ENCODE measurements at places on chromosomes 1 and 21.

- no peak for DNase-seq
Observed at GRCh38 chr1:240524356-240525069, 87.4 kb downstream of the GREM2 start.

DNA sequence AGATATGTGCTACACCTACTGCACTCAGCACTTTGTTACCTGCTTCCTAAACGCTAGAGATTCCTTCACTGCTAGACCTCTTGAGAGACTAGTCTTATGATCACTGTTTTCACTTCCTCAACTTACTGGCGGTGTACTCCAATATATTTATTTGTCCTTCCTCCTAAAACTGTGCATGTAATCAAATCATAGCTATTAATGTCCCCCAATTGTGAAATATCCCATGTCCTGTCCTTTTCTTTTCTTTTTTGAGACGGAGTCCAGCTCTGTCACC is 3.4 kb downstream of the SOAT1 start:
- DNase-seq, result no peak

- DNase-seq, result no peak
Observed at GRCh38 chr1:168976267-168976666, 130.2 kb upstream of the ATP1B1 start.

GRCh38 chr1:7810395-7810794 is 26.3 kb downstream of the PER3 start:
- DNase-seq, result peak; percentile 72

GRCh38 chr1:110465038-110465813 is 14.3 kb downstream of the PROK1 start:
- no peak for DNase-seq

GRCh38 chr1:204577794-204578478 is 61.7 kb downstream of the MDM4 start:
- DNase-seq, result no peak

GRCh38 chr1:153936011-153936802 is 10.3 kb downstream of the DENND4B start:
- DNase-seq, result no peak

- DNase-seq, result no peak
Observed at GRCh38 chr1:115880981-115881672, 40.2 kb upstream of the NHLH2 start.

DNA sequence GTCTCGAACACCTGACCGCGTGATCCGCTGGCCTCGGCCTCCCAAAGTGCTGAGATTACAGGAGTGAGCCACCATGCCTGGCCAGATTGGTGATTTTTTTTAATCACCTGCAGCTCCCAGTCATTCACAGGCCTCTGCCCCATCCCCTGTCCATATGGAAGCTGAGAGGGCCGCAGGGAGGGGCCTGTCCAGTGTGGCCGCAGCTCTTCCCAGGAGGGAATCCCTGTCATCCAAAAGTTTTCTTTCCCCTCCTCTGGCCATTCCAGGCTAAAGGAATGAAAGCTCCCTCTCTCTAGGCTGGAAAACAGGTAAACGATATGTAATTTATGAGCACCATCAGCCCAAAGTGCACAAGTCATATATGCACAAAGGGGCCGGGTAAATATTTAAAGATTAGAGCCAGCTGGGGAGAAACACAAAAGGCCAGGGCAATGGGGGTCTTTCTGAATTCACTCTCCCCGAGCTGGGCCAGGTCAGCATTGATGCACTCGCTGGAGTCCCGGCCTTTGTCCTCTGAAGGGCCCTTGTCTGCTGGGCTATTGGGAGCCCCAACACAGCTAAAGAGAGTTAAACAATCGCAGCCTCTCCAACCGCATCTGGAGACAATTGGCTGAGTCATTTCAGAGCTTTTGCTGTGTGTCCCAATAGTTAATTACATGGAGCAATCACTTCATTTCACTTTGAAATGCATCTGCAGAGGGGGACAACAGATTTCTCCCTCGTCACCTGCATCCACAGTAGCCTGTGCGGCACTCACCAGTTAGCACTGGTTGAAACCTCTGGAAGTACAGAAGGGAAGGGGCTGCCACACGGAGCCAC is 3.8 kb upstream of the HES3 start:
- peak; percentile 66 for DNase-seq

DNA sequence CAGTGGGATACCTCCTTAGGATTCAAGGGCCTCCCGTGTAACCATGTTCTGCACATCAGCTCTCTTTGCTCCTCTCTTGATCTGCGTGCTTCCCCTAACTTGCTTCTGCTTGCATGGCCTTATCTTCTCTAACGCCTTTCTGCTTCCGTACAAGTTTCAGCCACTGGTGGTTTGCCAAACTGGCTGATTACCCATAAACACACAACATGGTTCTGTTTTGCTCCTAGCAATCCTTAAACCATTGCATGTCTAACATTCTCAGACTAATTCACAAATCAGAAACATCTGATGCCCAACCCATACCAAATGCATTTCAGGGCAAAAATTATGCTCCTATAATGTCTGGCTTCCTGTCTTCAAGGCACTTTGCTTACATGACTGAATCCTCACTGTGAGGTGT is 166.4 kb downstream of the PBX1 start:
- DNase-seq, result peak; percentile 34

GRCh38 chr21:43308101-43308814 is 118.7 kb downstream of the SIK1 start:
- DNase-seq, result no peak

DNA sequence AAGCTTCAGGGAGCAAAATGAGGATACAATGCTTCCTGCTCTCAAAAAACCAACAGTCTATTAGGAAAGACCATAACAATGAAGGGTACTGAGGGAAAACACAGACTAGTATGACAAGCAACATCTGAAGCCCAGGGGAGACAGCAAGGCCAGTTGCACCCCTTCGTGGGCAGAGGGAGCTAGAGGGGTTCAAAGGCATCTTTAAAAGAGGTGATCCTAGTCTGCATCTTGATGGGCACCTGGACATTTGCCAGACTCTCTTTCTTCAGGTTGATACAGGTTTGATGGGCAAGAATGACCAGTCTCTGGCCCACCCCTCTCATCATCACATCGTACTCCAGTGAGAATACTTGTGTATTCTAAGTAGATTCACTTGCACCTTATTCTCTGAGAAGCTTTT is 177.7 kb downstream of the VAV3 start:
- no peak for DNase-seq

Data from GM03348 (cell line).